ENCODE measurements at places on chromosomes 4 and X.

- DNase-seq: no peak
Observed at GRCh38 chrX:30085571-30085970, 129.8 kb upstream of the MAGEB2 start.

DNA sequence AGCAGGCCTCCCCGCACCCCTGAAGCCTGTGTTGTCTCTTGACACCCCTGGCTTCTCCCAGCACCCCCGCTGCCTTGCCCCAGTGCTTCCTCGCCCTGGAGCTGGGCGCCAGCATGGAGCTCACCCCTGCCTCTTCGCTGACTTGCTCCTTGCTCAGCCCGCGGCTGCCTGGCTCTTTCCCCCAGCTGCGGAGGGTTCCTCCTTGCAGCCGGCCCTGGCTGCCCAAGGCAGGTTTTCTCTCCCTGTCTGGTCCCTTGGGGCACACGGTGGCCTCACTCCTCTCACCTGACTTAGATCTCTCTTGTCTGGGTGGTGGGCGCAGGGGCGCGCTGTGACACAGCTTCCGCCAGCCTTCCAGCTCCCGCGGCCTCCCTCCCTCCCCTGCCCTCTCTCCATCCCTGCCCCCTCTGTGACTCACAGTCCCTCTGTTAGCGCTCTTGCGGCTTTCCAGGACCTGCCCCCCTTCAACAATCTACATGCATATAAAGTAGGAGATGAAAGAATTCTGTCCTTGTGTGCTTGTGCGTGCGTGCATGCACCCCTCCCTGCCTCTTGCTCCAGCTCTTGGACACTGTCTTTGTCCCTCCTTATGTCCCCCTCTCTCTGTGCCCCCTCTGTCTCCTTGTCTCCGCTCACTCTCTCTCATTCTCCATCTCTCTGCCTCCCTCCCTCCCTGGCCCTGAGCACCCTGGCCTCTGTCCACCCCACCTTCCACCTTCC is 2.2 kb downstream of the PLXNB3 start:
- peak; percentile 15 for DNase-seq

- DNase-seq: peak; percentile 87
Observed at GRCh38 chr4:184745831-184746795, 12.2 kb upstream of the CENPU start.

DNA sequence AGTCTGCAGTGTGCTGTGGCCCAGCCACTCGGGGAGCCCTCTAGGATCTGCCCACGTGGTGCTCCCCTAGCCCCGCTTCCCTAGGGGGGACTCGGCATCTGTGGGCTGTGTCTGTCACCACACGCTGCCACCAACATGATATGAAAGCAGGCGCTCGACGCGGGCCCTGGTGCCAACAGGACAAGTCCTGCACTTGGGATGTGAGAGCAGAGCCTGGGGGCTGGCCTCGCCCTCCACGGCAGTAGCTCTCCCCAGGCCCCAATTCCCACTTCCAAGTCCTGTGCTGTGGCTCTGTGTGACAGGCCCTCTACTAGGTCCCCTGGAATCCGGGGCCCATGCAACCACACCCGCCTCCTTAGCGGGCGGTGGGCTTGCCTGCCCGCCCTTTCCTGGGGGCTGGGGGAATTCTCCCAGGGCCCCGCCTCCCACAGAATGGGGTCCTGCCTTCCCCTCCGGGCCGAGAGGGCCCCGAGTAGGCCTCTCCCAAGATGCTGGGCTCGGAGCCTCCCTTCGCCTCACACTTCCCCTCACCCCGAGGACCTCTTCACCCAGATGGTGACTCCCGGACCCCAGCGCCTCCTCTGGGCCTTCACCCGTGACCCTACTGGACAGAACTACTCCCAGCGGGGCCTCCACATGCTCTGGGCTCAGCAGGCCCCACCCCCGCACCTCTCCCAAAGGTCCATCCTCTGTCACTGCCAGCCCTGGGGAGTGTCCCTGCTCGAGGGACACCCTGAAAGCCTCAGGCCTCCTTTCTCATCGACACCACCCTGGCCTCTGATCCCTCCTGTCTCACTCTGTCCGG is 11.2 kb downstream of the LRPAP1 start:
- no peak for DNase-seq

- DNase-seq: peak; percentile 69
Observed at GRCh38 chrX:65926095-65927019, 113.5 kb downstream of the VSIG4 start.

GRCh38 chrX:16981980-16982379 is 35.5 kb downstream of the REPS2 start:
- DNase-seq: no peak

GRCh38 chrX:31497086-31497485 is 425.2 kb upstream of the FTHL17 start:
- DNase-seq: no peak

- no peak for DNase-seq
Observed at GRCh38 chr4:38654273-38654672, 9.7 kb upstream of the KLF3 start.

- DNase-seq: no peak
Observed at GRCh38 chrX:148682206-148682605, 181.8 kb downstream of the AFF2 start.

DNA sequence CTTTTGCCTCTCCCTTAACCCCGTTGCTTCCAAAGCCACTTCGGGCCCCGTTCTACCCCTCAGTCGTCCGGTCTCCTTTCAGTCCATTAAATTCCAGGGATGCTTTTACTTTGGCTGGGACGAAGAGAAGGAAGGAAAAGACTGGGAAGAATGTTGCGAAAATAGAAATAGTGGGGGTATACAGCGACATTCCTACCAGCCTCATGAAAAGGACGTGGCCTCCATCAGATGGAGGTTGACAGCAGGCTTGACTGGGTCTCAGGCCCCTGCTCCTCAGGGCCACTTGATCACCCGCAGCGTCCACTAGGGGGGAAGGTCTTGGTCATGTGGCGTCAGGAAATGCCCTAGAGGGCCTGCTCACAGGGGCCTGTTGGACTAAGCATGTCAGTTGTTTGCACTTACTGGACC is 657 bp upstream of the ANKRD50 start:
- DNase-seq: peak; percentile 64

DNA sequence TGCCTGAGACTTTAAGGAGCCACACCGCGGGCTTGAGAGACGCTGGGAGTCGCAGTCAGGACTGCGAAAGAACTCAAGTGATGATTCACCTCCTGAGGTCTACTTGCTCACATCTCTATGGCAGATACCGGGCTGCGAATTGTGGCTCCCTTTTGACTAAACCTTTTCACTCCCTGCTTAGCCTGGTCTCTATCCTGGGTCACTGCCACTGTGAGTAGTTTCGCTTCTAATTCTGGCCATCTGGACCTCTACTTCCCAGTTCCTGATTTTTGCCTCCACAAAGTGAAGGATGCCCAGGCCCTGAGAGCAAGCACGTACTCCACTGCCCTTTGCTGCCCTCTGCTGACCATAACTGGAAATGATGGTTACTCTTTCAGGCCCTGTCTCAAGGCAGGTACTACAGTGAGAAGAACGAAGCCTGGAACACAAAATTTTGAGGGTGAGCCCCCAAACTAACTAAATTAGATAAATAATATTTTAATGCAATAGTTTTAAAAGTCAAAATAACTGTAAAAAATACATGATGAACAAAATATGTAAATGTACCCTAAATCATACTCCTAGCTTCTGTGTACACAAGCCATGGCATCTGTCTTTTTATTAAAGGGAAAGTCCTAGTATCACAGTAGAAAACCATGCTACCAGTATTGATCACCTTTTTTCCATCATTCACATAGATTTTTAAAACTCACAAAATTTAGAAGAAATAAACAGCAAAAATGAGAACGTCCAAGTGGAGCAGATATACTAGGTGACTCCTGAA is 16.7 kb downstream of the MAD2L1 start:
- DNase-seq: peak; percentile 88

GRCh38 chr4:6991771-6992557 is 51.2 kb upstream of the TADA2B start:
- DNase-seq: peak; percentile 70

DNA sequence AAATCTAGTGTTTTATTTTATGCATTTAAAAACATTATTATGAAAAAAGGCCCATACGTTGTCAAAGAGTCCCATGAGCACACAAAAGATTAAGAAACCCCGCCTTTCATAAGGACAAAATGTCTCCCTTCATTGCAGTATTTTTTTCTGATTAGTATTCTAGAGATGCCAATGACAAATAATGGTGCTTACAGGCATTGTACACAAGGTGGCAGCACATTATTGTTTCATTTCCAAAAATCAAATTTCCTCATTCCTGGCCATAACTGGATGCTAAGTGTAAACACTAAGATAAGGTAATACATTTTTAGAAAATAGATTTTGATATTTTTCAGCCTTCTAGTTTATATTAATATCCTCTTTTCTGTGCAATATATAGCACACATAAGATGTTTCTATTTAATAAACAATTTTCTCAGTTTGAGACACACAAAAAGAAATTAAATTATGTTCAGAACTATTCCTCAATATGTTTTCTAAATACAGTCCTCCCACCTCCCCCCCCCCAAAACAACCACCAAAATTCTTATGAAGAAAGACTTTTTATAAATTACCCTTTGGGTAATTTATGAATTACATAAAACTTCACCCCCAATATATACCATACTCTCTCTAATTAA is 47.7 kb downstream of the TIGD2 start:
- DNase-seq: peak; percentile 50

DNA sequence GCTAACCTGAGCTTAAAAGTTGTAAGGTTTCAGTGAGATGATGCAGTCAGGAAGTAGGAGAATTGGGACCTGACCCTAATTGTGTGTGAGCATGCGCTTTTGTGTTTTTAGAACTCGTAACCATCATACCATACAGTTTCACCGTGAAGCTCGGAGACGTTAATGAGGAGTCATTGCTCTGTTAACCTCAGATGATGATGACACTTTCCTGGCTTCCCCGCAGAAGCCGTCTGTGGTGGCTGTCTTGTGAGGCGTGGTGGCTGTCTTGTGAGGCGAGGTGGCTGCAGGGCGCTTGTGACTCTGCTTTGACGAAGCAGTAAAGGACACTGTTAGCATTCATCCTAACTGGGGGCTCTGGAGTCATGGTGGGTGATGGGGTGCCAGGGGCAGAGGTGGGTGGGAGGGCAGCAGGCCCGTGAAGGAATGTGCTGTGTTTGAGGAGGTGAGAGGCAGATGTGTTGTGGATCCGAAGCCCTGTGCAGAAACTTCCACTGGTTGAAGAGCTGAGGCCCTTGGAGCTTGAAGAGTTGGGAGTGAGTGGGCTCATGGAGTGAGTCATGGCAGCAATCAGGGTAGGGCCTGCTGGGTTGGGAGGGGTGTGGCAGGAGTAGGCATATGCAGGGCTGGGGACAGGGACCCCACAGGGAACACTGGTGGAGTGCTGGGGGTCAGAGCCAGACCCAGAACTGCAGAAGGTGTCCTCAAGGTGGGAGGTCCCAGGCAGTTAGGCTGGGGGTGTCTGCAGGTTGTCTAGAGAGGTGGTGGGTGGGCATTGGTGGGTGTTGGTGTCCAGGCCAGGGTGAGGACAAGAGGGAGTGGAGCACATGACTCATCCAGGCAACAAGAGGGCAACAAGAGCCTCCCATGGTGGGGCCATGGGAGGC is 57.4 kb downstream of the NSD2 start:
- DNase-seq: peak; percentile 93

- DNase-seq: no peak
Observed at GRCh38 chrX:43566170-43566569, 89.9 kb upstream of the MAOA start.
